ENCODE measurements at places on chromosomes 4 and X. TPM values are rescaled to one million over a fixed set of nuclear protein-coding genes. Genes with fewer than 3 reads are reported as not detected.

Gene HOPX
- total RNA-seq: 4.3 TPM

Gene TENM3
- not detected for total RNA-seq

Gene TEX13C
- not detected for total RNA-seq

Gene AKAP14
- total RNA-seq: not detected

Gene FAM53A
- 2.4 TPM for total RNA-seq

Gene SEC24B
- total RNA-seq: 41.5 TPM

Gene ITM2A
- 236 TPM for total RNA-seq

Gene SPACA5
- total RNA-seq: not detected

Gene PRRG3
- total RNA-seq: not detected

Gene ATOH1
- total RNA-seq: not detected

Gene MAGEB2
- not detected for total RNA-seq

Gene ALAS2
- not detected for total RNA-seq

Gene RGN
- not detected for total RNA-seq

Gene IGSF1
- not detected for total RNA-seq

Gene NAP1L5
- total RNA-seq: 17.3 TPM

Gene CCDC158
- total RNA-seq: not detected

Gene GPAT3
- total RNA-seq: 2.9 TPM

Gene AMOT
- 1.6 TPM for total RNA-seq

Gene MAGEC3
- not detected for total RNA-seq

Gene GAGE1
- not detected for total RNA-seq

Data from CD4-positive, alpha-beta T cell (primary cell).